ENCODE measurements at places on chromosomes 12 and 14.

- no peak for DNase-seq
Observed at GRCh38 chr14:86799244-86799647, 1193.7 kb downstream of the GALC start.

DNA sequence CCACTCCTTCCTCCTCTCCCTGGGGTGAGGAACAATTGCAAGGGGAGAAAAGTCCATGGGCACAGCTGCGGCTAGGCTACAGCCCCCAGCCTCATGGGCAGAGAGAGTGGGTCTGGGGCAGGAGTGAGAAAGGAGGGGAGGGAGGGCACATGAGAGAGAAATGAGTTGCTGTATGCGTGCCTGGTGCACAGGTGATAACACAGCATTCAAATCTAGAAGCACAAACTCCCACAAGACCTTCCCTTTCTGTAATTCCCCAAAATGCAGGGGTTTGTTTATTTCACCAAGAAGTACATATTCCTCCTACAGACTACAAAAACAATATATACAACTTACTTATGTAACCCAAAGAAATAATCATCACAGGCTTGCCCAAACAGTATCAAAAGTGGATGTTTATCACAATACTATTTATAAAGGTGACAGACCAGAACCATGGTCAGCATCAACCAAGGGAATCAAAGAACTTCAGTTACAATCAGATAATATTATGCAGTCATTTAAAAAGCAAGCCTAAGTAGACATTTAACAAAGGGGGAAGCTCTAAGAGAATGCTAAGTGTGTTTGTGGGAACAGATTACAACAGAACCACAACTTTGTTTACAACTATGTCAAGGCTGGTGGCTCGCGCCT is 54.2 kb downstream of the ITPK1 start:
- DNase-seq, result no peak

GRCh38 chr12:120357104-120357503 is 11.9 kb downstream of the MSI1 start:
- no peak for DNase-seq

DNA sequence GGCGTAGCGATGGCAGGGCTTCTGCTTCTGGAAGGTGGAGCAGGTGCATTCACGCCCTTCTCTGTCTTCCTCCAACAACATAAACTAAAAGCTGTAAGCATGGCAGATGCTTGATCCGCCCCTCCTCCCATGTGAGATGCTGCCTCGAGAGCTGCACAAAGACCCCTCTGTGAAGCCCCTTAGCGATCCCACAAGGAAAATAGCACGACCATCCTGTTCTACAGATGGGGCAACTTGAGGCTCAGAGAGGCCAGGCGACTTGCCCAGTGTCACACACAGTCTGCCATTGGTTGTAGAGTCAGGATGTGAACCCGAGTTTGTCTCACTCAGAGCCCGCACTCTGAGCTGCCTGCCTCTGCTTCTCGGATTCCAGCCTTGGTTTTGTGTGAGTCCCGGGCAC is 144.4 kb downstream of the SCARB1 start:
- DNase-seq, result no peak

DNA sequence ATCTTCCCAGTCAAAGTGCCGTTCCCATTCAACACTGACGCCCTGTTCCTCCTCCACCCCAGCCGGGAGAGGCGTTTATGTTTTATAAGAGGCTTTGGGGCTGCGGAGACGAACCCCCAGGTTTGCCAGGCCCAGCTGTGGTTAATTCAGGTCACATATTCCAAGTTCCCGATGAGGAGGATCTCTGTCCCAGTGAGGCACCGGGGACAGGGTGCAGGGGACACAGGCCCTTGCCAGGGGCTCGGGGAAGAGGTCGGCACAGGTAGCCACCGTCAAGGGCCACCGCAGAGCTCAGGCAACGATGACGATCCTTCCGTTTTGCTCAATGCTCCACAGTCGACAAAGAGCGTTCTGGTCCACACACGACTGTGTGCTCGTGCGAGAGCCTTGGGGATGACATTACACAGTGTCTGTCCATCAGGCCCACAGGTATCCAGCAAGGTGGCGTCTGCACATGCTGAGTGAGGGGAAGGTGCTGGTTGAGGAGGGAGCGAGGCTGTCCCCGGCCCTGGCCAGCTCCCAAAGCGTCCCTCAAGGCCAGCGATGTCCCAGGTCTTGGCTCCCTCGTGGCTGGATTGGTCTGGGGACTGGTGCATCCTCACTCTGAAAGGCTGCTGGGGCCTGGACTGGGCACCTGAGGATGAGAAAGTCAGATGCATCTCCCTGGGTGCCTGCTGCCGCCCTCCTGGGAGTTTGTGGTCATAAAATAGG is 189.2 kb upstream of the C14orf180 start:
- DNase-seq, result peak; percentile 50

DNA sequence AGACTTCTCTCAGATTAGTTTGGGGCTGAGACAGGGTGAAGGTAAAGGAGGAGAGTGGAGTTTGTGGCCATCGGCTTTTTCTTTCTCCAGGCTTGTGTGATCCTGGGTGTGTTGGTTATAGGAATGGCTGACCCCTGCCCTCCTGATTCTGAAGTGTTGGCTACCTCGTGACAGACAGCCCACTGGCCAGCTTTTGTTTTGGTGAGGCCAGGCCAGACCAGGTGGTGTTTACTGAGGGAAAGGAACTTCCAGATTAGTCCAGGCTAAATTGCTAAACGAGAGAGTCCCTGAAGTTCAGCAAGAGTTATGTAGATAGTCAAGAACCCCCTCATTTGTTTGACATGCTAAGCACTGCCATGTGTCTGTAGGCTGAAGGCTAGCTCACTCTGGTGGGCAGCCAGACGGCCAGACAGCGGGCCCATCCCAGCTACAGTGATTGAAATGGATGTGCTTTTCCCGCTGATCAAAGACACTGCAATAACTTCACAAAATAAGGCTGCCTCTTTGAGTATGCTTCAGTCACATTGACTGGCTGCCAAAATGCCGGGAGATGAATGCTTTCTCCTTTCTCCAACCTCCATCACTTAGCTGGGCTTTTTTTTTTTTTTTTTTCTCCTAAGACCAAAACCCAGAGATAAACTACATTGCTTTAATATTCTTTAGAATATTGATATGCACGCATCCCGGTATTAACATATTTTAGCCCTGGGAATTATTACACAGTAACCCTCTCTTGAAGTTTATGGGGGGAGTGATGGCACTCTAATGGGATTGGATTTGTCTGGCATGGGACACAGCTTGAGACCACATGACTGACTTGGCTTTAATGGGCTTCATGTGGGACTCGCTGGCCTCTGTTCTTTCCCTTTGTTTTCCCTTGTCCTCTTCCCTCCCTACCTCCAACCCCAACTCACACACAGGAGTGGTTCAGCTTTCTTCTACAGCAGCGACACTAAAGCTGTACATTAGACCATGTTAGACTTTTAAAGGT is 76.9 kb downstream of the SMOC1 start:
- DNase-seq, result no peak

- DNase-seq, result no peak
Observed at GRCh38 chr12:107014055-107014454, 27.1 kb upstream of the MTERF2 start.

GRCh38 chr12:130632642-130633041 is 83.5 kb downstream of the RIMBP2 start:
- DNase-seq, result no peak

GRCh38 chr12:75747572-75748021 is 236.2 kb upstream of the KRR1 start:
- DNase-seq, result no peak

DNA sequence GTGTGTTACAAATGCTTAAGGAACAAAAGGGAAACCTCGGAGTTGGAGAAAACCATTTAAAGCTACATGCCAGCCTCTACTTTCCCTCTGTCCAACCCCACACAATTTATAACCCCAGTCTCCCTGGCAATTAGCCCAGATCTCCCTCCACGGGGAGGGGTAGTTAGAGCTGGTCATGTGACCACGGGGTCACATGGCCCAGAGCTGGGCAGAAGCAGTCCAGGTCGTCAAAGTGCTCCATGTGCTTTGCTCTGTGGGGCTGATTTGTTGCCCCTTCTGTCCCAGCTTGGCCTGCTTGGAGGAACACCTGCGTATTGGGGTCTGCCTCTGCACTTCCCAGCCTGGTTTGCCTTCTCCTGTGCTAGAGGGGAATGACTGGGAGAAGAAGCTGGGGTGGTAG is 219.1 kb downstream of the RBM19 start:
- DNase-seq, result no peak

DNA sequence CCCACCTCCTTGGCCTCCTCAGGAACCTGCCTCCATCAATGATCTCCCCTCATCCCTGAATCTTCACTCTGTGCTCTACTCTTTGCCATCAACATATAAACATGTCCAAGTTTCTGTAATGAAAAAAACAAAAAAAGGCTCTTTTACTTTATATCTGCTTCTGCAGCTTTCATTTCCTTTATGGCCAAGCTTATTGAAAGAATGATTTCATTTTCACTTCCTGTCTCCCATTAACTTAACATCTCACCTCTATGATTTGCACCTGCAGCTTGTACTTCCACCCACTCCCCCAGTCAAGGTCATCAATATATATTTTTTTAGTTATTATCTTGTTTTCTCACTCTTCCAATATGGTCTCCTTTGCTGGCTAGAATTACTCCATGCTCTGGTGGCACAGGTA is 15.6 kb upstream of the RNU6-7 start:
- DNase-seq, result no peak

- no peak for DNase-seq
Observed at GRCh38 chr14:103192246-103192840, 69.1 kb downstream of the TNFAIP2 start.

DNA sequence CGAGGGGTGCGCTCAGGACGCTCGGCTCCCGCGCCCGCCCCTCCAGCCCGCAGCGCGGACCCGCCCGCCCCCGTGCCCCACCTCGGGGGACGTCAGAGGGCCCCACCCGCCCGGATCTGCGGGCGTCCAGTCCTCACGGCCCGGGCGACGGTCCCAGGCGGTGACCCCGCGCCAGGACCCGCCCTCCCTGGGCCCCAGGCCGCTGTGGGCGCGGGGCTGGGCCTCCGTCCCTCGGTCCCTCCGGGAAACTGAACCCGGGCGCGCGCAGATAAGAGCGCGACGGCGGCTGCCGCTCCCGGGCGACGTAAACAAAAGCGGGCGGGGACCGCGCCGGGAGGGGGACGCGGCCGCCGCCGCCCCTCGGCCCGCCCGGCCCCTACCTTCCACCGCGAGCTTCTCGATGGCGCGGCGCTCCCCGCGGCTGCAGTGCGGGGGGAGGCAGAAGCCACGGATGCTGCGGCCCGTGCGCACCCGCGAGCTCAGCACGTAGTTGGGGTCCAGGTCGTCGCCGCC is 1.1 kb downstream of the CKB start:
- DNase-seq, result no peak

DNA sequence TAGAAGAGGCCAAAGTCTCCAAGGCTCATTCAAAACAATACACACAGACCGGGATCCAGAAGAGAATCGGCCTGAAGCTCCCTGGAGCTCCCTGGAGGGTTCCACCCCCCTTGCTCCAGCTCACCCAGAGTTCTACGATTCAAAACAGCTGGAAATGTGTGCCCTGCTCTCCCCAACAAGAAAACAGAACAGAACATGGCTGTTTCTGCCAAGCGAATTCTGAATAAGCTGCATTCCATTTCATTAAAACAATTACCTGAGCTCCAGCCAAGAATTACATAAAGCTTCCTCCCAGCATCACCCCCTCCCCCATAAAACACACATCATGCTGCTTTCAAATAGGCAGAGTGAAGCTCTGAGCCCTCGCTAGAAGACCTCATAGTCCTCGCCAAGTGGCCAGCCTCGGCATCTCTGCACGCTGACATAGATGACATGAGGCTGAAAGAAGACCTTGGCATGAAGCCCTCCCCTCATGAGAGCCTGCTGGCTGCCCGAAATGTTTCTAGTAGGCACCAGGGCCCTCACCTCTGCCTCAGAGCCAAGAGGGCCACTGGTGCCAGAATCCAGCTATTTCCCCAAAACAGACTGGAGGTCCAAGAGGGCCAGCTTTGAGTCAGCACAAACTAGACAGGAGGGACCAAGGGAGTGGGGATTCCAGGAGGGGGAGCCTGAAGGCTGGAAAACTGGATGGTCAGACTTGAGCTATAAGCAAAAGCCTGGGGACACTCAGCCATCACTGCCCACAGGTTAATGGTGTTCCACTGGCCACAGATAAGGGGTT is 8.3 kb downstream of the PXN start:
- DNase-seq, result peak; percentile 79

- no peak for DNase-seq
Observed at GRCh38 chr12:48969833-48970701, 1.5 kb downstream of the WNT10B start.

GRCh38 chr12:76109879-76110278 is 25.4 kb upstream of the NAP1L1 start:
- no peak for DNase-seq

- no peak for DNase-seq
Observed at GRCh38 chr12:67855103-67855502, 134.1 kb upstream of the IFNG-AS1 start.

DNA sequence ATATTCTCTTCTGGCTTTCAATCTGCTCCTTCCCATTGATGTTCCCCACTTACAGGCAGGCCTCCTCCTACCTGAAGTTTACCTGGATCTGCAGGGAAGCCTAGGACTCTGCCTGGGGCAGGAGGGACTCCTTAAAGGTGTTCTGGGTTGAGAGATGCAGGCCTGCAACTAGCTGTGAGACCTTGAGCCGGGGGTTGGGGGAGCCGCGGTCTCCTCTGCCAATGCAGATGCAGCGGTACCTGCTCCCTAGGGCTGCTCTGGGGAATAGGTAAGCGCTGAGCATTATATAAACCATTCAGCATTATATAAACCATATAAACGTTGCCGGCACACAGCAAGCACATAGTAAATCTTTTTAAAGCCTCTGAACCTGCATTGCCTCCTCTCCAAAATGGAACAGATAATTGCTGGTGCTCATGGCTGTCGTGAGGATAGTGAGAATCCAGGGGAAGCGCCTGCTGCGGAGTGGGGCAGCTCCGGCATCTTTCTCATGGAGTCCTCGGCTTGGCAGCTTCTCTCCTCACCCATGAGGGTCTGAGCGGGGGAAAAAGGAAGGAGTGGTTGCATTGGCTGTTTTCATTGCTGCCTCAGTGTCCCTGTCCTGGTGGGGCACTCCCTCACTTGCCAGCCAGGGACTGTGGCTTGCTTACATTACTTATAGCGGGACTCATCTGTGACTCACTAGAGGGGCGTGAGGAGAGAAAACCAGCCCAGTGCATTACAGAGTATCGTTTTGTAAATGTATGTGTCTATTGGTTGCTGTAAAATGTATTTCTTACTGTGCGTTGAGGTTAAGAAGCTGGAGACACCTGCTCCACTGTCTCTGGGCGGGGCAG is 12.5 kb upstream of the KRT80 start:
- DNase-seq, result no peak

DNA sequence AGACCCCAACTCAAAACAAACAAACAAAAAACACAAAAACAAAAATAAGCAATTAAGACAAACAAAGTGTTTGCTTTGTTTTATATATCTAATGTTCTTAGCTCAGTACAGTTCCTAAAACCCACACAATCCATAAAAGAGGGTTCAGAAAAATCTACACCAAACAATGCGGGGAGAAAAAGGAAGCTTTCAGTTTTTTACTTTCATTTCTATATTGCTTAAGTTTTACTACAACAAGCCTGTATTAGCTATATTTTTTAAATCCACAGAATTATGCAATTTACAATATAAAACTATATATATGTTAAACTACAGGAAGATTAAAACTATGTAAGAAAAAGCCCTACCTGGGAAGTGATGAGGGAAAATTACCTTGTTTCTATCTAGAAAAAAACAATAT is 41.4 kb downstream of the CLIP1 start:
- no peak for DNase-seq

All from psoas muscle (tissue), 8 donors.